T-helper 17 cell (primary cell): ENCODE measurements at places on chromosomes 11 and 22. TPM values are rescaled to one million over a fixed set of nuclear protein-coding genes. Genes with fewer than 3 reads are reported as not detected.
A peak's percentile ranks its signal among the peaks of the same experiment; 100 is the strongest.

The LINC01488 gene
- total RNA-seq = not detected

- H3K27me3 ChIP-seq = peaks cover 72% of the 10 kb centered on the region
- H3K36me3 ChIP-seq = peaks cover 7% of the 10 kb centered on the region
- DNase-seq = no peak
- H3K4me1 ChIP-seq = peaks cover 12% of the 10 kb centered on the region
Observed at GRCh38 chr11:31796499-31797189, 14.5 kb downstream of the PAX6 start.

The NLRP6 gene
- total RNA-seq = 4.3 TPM

GRCh38 chr22:37549704-37550059, 10.6 kb upstream of the CDC42EP1 start:
- H3K27ac ChIP-seq = no peak overlapping the region
- peaks cover 2% of the 10 kb centered on the region for H3K36me3 ChIP-seq
- no peak for DNase-seq
- H3K4me1 ChIP-seq = peaks cover 8% of the 10 kb centered on the region

DNA sequence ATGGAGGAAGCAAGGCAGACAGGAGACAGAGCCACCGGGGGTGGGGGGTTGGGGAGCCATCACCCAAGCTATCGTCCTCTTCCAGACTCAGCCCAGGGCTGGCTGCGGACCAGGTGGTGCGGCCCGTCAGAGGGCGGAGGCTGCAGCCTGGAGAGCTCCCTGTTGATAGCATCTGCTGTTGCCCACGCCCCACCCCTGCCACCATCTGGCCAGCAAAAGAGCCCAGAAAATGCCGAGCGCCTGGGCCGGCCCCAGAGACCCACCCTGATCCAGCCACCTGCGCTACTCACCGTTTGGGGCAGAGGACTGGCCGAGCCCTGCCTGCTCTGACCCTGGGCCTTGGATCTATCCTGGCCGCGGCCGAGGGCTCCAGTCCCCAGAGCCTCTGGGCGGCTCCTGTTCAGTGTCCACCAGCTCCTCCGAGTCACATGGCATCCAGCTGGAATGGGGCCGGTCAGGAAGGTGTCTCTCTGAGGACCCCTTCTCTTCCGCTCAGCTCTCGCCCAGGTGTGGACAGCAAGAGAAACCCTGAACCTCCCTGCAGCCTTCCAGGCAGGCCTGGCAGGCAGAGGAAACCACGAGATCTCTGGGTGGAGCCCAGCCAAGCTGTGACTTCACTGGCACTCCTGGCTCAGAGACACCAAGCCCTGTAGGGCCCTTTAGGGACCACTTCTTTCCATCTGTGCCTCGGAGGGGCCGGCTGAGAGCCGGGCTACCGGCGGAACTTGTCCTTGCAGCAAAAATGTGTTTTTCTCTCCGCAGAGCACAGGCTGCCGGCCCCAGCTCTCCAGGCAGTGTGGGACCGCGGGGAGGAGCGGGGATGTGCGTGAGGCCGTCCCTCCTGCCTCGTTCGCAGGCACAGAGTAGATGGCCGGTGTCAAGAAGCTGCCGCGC, at the start of gene MRGPRE:
Gene MRGPRE (minus strand): TSS at position 567 of the 894 bp plus-strand sequence. CDS start 3,618 bp downstream, outside the sequence.
- no peaks in the 10 kb centered on the region for H3K36me3 ChIP-seq
- no peak within 1 kb of the TSS for H3K4me3 ChIP-seq
- no peak within 1 kb of the TSS for H3K27ac ChIP-seq
- H3K4me1 ChIP-seq = no peaks in the 10 kb centered on the region
- DNase-seq = no peak

- H3K4me1 ChIP-seq = peaks cover 9% of the 10 kb centered on the region
- peaks cover under 1% of the 10 kb centered on the region for H3K27me3 ChIP-seq
- peak overlapping the region; percentile 5 for H3K27ac ChIP-seq
- H3K36me3 ChIP-seq = no peaks in the 10 kb centered on the region
- no peak for DNase-seq
Observed at GRCh38 chr22:43481568-43482317, 69.9 kb downstream of the MPPED1 start.

DNA sequence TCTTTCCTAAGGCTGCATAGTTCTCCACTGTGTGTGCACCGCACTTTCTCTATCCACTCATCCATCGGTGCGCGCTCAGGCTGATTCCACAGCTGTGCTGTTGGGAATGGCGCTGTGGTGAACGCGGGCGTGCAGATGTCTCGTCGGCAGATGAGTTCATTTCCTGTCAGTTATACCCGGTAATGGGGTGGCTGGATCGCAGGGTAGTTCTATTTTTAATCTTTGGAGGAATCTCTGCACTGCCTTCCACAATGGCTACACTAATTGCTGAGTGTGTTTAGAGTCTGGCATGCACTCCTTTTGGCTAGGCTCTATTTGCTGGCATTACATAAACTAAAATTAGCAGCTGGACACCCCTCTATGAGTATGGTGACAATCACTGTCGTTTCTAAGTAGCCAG, 27.9 kb upstream of the KRTAP5-7 start:
- no peak overlapping the region for H3K4me3 ChIP-seq
- no peak overlapping the region for H3K27ac ChIP-seq
- no peaks in the 10 kb centered on the region for H3K27me3 ChIP-seq
- no peak for DNase-seq

The CCDC81 gene
- total RNA-seq = 0.63 TPM

GRCh38 chr11:2376751-2377451, at the start of gene CD81:
TSS of gene CD81 (plus strand) at chr11:2377310. CDS start at chr11:2377550, 240 bp downstream.
- no peaks in the 10 kb centered on the region for H3K36me3 ChIP-seq
- H3K27ac ChIP-seq = peak within 1 kb of the TSS; percentile 68
- peaks cover 5% of the 10 kb centered on the region for H3K27me3 ChIP-seq
- peaks cover 11% of the 10 kb centered on the region for H3K4me1 ChIP-seq
- peak within 1 kb of the TSS; percentile 88 for H3K4me3 ChIP-seq
- peak; percentile 59 for DNase-seq

DNA sequence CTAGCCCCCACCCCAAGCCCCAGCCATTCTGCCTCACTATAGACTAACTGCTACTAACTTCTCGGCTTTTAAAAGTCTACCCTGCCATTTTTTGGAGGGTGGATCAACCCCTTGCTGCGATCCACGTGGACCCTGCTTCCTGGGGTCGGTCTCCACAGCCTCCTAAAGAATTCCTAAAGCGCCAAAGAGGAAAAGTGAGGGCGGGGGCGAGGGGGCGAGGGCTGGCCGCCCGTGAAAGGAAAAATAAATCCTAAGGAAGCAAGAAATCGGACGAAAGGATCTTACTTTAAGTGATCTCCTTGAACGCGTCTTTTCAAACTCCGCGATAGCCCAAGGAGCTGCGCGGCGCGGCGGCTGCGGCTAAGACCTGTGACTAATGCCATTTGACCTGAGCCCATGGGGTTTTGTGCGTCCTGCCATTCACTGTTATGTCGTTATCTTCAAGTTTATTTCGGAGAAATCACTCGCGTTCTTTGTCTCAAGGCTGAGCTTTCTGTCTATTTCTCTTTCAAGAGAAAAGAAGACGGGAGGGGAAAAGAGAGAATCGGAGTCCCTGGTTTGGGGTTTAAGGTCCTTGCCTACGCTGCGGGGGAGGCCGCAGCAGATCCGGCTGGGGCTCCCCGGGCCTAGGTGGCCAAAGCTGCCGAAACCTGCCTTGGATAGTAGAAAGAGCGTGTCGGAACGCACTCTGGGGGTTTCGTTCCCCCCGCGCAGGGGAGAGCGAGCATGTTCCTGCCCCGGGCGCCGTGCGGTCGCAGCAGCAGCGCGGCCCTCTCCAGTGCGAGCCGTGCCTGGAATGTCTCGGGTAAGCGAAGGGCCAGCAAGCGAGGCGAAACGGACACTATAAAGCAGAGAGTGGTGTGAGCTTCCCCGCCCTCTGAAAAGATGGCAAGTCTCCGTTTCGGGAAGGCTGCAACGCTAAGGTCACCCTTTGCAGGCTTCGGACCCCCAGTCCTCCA, 2.8 kb upstream of the DBX1 start:
- no peak for DNase-seq
- peaks cover 6% of the 10 kb centered on the region for H3K36me3 ChIP-seq
- H3K27me3 ChIP-seq = peaks cover 89% of the 10 kb centered on the region
- peak overlapping the region; percentile 84 for H3K27ac ChIP-seq

- no peak for DNase-seq
- H3K36me3 ChIP-seq = peaks cover 3% of the 10 kb centered on the region
- H3K4me3 ChIP-seq = no peak overlapping the region
- peaks cover 26% of the 10 kb centered on the region for H3K4me1 ChIP-seq
- H3K27ac ChIP-seq = no peak overlapping the region
Observed at GRCh38 chr22:42990131-42990838, 24.7 kb downstream of the PACSIN2 start.

The FOLR2 gene
- not detected for total RNA-seq

The LRRC74B gene
- total RNA-seq = 0.10 TPM

GRCh38 chr11:64305691-64306562, 603 bp downstream of the ESRRA start:
- H3K27ac ChIP-seq = peak overlapping the region; percentile 90
- peak; percentile 47 for DNase-seq
- H3K36me3 ChIP-seq = no peaks in the 10 kb centered on the region
- peaks cover under 1% of the 10 kb centered on the region for H3K27me3 ChIP-seq

DNA sequence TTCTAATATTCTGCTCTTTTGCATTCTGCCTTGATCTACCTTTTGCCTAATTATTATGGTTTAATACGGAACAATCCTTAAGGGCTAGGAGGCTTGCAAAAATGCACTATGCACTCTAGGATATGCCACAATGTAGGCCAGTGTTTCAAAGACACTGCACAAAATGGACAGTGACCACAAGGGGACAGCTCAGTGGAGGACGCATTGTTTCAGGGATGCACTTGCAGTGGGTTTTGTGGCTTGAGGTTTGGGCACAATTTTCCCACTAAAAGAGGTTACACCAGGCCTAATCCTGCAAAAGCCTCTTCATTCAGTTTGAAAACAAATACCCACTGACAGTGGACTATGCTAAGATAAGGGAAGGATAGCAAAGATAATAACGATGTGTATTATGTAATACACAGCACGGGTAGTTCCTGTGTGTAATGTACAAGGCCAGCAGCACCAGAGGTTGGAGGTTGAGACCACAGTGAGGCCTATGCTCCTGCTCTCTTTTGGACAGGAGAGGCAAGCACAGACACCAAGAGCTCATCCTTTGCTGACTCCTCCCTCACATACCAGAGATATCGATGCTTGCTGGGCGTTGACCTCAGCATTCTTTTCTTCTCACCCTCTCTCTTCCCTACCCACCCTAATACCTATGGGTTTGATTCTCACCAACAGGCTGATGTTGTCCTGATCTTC, 12.7 kb downstream of the MAP6 start:
- H3K27me3 ChIP-seq = peaks cover 48% of the 10 kb centered on the region
- no peak overlapping the region for H3K27ac ChIP-seq

GRCh38 chr11:102427068-102427467, 25.5 kb downstream of the TMEM123 start:
- H3K4me1 ChIP-seq = peaks cover 60% of the 10 kb centered on the region
- H3K27ac ChIP-seq = peak overlapping the region; percentile 86
- peaks cover 9% of the 10 kb centered on the region for H3K36me3 ChIP-seq
- no peaks in the 10 kb centered on the region for H3K27me3 ChIP-seq
- peak overlapping the region; percentile 21 for H3K4me3 ChIP-seq

GRCh38 chr11:32113920-32114203, 23.0 kb downstream of the RCN1 start:
- H3K4me3 ChIP-seq = no peak overlapping the region
- peaks cover 39% of the 10 kb centered on the region for H3K27me3 ChIP-seq
- no peak for DNase-seq
- H3K4me1 ChIP-seq = peaks cover 2% of the 10 kb centered on the region
- H3K36me3 ChIP-seq = no peaks in the 10 kb centered on the region

DNA sequence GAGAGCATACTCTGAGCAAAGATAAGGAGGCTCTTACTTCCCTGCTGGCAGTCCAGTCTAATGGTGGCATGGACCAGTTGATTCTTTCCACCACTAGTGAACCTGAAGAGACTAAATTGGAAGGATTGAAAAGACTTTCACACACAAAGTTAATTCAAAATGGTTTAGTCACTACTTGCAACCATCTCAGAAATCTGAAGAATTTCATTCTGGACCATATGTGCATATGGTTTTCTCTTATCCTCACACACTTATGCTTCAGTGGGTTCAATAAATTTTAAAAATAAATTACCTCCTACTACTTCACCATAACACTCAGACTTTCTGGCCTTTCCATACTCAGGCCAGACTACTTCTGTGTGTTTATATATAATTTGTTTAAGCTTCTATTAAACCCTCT, 44.7 kb downstream of the CADM1 start:
- no peaks in the 10 kb centered on the region for H3K36me3 ChIP-seq
- H3K4me3 ChIP-seq = no peak overlapping the region
- no peak overlapping the region for H3K27ac ChIP-seq
- DNase-seq = no peak

DNA sequence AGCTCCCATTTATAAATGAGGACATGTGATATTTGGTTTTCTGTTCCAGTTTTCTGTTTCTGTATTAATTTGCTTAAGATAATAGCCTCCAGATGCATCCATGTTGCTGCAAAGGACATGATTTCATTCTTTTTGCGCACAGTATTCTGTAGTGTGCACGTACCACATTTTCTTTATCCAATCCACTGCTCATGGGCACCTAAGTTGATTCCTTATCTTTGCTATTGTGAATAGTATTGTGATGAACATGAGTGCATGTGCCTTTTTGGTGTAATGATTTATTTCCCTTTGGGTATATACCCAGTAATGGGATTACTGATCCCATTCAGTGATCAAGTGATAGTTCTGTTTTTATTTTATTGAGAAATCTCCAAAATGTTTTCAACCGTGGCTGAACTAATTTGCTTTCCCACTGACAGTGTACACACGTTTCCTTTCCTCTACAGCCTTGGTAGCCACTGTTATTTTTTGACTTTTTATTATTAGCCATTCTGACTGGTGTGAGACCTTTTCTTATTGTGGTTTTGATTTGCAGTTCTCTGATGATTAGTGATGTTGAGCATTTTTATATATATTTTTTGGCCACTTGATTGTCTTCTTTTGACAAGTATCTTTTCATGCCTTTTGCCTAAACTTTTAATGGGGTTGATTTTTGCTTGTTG, 226.0 kb upstream of the ANO3 start:
- no peak for DNase-seq
- no peaks in the 10 kb centered on the region for H3K36me3 ChIP-seq
- no peaks in the 10 kb centered on the region for H3K4me1 ChIP-seq
- no peaks in the 10 kb centered on the region for H3K27me3 ChIP-seq

DNA sequence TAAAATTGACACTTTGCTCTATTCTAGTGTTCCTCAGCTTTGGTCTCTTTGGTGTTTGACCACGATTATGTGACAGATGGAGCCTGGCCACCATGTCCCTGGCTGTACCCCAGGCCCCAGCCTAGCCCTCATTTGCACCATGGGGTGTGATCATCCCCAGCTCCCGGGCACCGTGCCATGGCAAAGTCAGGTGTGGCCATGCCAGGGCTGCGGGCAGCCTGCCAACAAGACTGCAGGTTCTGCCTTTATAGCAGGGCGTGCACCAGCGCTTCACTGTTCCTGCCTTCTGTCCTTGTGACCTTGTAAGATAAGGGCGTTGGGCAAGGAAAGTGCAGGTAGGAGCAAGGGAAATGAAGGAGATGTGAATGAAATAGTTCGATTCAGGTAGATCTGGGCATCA, 22.4 kb upstream of the APOBEC3A start:
- peaks cover 3% of the 10 kb centered on the region for H3K4me1 ChIP-seq
- H3K4me3 ChIP-seq = no peak overlapping the region
- H3K27me3 ChIP-seq = peaks cover 63% of the 10 kb centered on the region
- H3K27ac ChIP-seq = peak overlapping the region; percentile 61
- no peak for DNase-seq
